Stimulated activated CD8-positive, alpha-beta memory T cell treated with anti-CD3 and anti-CD28 coated beads, Interleukin-7, amount 100 ng/mL, for 1 hour (primary cell): ENCODE measurements at places on chromosomes 1 and 21.

DNA sequence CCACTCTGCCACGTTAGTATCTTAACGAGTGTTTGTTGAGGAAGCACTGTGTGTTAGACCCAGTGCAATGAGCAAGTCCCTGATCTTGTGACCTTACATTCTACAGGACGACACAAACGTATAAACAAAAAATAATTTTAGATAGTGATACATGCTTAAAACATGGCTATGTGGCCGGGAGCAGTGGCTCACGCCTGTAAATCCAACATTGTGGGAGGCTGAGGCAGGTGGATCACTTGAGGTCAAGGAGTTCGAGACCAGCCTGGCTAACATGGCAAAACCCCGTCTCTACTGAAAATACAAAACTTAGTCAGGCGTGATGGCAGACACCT, 19.6 kb downstream of the MTX1 start:
- no peak for DNase-seq

DNA sequence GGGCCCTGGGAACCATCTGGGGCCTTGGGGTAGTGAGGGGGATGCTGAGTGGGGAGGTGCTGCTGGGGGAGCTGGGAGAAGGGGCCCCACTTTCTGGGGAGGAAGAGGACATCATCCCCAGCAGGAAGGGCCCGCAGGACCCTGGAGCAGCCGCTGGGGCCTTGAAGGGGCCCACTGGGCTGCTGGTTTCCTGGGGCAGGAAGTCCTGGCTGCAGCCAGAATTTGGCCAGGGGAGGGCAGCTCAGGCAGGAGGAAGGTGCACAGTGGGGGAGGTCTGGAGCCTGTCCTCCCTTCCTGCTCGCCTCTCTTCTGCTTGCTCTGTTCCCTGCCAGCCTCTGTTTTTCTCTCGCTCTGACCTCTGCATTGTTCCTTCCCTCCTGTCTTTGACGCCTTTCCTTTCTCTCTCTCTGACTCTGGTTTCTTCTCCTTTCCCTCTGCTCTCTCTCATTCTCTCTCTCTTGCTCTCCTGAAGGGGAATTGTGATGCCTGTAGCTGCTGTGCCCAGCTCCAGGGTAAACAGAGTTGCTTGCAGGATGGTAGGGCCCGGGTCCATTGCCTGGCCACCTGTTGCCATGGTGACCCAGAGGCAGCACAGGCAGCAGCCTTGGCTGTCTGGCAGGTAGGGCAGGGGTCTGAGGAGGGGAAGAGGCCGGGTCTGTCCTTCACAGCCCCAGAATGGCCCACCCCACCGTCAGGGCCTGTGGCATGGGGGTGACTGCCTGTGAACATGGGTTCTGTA, 23.9 kb downstream of the ACOT11 start:
- no peak for DNase-seq

GRCh38 chr1:55724551-55725325, 509.6 kb upstream of the USP24 start:
- no peak for DNase-seq

- DNase-seq: no peak
Observed at GRCh38 chr1:200437556-200438203, 27.8 kb upstream of the ZNF281 start.

DNA sequence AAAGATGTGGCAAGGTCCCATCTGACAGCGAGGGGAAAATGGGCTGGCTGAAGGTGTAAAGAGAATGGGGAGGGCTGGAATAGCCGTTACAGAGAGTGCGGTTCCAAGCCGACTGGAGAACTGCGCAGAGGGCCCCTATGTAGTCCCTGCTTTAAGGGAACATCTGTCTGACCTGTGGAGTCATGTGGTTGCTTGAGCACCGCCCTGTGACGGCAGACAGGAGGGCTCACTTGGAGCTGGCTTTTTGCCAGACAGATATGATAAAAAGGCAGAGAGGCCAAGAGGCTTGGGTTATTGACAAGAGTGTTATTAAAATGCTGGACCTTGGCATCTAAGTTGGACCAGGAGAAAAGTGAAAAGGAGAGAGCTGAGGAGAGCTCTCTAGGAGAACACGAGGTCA, 5.9 kb upstream of the PTPRF start:
- no peak for DNase-seq
